ENCODE measurements at places on chromosomes 7 and 10.

DNA sequence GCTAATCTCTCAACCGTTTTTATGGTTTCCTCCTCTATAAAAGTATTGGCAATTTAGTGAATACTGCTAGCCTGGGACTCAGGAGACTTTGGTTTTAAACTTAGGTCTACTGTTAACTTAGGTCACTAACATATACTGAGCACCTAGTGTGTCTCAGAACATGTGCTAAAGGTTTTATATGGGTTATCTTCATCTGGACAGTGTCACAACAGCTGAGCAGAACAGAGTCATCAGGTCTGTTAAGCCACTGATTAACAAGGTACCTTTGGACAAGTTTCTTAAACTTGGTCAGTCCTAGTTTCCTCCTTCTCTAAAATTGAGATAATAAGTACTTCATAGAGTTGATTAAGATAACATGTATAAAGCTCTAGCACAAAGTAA is 30.6 kb downstream of the NET1 start:
- DNase-seq, result no peak

GRCh38 chr7:76185187-76185896 is 16.4 kb upstream of the SRRM3 start:
- no peak for DNase-seq

GRCh38 chr7:55569269-55569663 is 3.0 kb downstream of the VOPP1 start:
- DNase-seq, result no peak

DNA sequence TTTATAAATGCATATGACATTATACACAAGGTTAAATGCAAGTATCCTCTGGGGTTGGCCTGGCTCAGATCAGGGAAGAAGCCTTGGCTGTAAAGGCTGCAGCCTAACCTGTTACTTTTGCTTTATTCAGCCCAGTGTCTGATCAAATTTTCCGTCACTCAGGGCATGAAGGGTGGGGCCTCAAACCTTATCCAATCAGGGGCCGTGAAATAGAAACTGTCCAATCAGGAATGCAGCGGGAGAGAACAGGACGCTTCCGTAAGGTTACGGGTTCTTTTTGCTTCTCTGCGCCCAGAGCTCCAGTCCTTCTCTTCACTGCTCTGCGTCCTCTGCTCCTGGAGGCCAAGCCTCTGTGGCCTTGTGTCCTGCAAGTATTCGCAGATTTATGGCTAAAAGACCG is at the start of gene ZNF716:
Gene ZNF716 (plus strand): TSS at position 274 of the 400 bp plus-strand sequence. CDS start 112 bp downstream, at position 386.
- no peak for DNase-seq

GRCh38 chr7:68146983-68147382 is 1150.3 kb downstream of the TYW1 start:
- no peak for DNase-seq

DNA sequence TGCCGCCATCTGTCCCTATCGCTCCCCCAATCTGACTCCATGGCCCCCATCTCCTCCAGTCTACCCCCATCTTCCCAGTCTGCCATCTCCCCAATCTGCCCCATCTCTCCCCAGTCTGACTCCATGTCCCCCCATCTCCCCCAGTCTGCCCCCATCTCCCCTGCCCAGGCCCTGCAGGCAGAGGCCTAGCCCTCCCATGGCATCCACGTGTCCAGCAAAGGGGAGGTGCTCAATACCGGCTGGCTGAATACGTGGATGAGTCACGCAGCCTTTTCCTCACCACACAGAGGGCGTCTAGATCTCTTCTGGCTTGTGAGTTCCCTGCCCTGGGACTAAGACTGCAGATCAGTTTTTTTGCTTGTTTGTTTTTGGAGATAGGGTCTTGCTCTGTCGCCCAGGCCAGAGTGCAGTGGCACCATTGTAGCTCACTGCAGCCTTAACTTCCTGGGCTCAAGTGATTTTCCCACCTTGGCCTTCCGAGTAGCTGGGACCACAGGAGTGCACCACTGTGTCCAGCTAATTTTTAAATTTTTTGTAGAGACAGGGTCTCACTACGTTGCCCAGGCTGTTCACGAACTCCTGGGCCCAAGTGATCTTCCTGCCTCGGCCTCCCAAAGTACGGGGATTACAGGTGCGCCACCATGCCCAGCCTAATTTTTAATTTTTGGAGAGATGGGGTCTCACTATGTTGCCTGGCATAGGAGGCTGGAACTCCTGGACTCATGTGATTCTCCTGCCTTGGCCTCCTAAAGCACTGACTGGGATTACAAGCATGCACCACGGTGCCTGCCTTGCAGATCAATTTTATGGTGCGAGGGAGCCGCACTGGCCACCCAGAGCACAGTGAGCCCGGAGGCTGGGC is 15.3 kb upstream of the GPR146 start:
- DNase-seq, result peak; percentile 88

GRCh38 chr10:126127481-126128029 is 231.2 kb downstream of the FANK1 start:
- DNase-seq, result no peak

- no peak for DNase-seq
Observed at GRCh38 chr10:35711615-35712411, 69.7 kb upstream of the FZD8 start.

DNA sequence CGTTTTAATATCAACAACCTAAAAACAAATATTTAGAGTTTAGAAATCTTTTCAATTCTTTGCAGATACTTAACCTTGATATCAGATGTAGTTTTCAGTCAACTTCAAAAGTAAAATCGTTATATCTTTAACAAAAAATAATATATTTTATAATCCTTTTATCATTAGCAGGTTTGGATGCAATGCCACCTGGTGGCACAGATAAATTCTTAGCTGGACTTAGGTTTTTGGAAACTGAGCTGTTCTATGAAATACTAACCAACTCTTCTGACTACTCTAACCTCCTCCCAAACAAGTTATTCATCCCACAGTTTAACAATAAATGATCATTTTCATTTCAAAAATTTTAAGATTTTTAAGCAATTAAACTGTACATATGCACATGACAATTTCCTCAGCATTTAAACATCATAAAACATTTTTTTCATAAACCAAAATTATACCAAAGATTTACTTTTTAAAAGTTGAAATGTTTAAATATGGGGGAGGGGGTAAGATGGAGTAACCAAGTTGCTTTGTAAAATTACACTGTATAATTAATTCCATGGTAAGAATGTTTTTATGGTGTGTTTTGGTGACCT is 56.9 kb downstream of the HIBADH start:
- no peak for DNase-seq

- DNase-seq, result no peak
Observed at GRCh38 chr7:149625947-149626392, 128.4 kb upstream of the ZNF746 start.

GRCh38 chr10:61900829-61901792 is at the start of gene ARID5B:
TSS of gene ARID5B (plus strand) at chr10:61901699. CDS start at chr10:61901710, 11 bp downstream.
- peak; percentile 49 for DNase-seq

DNA sequence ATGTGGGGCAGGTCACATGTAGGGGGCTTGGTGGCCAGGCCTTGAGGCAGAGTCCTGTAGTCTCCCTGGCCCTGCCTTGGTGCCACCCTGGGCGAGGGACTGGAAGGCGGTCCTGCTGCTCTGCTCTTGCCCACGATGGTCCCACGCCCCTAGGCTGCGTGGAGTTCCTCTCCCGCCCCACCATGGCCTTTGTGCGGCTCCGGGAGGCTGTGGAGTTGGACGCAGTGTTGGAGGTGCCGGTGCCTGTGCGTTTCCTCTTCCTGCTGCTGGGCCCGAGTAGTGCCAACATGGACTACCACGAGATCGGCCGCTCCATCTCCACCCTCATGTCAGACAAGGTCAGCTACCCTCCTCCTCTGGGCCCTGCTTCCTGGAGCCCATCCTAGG is 10.0 kb downstream of the FASTK start:
- no peak for DNase-seq

DNA sequence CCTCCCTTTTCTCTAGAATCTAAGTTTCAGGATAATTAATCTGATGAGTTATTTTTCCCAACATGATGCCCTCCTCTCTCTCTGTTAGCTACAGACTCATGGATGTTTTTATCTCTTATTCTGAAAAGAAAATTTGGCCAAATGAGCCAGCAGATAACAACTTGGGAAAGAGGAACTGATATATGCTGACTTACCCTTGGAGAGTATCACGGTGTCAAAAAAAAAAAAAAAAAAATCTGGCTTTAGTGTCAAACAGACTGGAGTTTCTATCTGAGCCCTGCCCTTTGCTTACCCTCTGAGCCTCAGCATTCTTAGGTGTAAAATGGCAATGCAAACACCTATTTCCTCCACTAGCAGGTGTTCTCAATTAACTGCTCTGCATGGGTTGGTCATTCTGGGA is 190.4 kb downstream of the AHR start:
- DNase-seq, result no peak

- DNase-seq, result no peak
Observed at GRCh38 chr7:138328215-138328614, 131.8 kb upstream of the TRIM24 start.

DNA sequence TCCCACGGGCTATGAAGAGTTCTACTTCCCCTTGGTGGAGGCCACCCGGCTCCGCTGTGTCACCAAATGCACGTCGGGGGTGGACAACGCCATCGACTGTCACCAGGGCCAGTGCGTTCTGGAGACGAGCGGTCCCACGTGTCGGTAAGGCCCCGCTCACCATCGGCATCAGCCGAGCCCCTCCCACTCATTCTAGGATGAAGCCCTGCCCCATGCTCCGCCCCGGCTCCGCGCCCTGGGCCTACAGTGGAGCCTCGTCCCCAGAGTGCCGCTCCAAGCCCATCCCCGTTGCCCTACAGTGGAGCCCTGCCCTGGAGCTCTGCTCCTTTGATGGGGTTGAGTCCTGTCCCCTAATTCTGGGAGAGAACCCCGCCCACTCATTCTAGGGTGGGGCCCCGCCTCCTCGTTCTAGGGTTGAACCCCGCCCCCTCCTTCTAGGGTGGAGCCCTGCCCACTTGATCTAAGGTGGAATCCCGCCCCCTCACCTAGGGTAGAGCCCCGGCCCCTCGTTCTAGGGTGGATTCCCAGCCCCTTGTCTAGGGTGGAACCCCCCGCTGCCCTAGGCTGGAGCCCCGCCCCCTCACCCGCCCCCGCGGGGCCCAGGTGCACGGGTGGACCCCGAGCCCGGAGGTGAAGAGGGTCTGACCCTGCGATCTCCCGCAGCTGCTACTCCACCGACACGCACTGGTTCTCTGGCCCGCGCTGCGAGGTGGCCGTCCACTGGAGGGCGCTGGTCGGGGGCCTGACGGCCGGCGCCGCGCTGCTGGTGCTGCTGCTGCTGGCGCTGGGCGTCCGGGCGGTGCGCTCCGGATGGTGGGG is 3.4 kb upstream of the MUC12 start:
- no peak for DNase-seq

DNA sequence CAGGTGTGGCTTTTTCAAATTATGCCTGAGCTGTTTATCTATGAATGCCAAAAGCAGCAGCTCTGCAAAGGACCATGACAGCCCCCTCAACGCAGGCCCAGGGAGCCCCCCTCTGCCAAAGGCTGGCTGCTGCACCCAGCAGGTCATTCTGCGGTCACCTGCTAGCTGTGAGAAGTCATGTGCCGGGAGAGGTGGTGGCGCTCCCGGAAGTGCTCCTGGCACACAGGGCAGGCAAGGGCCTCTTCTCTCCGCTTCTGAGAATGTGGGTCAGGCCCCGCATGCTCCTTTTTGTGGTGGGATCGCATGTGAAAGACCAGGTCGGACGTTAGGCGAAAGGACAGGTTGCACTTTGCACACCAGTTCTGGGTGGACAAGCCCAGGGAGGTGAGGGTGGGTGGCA is 16.4 kb downstream of the ZNF488 start:
- no peak for DNase-seq

DNA sequence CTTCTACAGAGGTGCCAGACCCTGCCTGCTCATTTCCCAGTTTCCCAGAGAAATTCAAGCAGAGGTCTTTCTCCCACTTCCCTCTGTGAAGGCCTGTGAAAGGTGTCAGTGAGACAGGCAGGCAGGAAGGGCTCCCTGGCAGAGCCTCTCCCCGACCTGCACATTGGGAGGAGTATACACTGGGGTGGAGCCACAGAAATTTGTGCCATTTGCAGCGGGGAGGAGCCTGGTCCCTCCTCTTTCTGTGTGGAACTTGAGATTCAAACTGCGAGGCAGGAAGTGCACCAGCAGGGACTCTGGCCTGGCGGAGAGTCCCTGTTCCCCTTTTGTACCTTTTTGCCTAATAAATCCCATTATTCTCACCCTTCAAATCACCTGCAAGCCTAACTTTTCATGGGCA is 54.6 kb upstream of the OPN4 start:
- DNase-seq, result no peak

- DNase-seq, result no peak
Observed at GRCh38 chr10:31622978-31623377, 304.0 kb downstream of the ZEB1 start.

DNA sequence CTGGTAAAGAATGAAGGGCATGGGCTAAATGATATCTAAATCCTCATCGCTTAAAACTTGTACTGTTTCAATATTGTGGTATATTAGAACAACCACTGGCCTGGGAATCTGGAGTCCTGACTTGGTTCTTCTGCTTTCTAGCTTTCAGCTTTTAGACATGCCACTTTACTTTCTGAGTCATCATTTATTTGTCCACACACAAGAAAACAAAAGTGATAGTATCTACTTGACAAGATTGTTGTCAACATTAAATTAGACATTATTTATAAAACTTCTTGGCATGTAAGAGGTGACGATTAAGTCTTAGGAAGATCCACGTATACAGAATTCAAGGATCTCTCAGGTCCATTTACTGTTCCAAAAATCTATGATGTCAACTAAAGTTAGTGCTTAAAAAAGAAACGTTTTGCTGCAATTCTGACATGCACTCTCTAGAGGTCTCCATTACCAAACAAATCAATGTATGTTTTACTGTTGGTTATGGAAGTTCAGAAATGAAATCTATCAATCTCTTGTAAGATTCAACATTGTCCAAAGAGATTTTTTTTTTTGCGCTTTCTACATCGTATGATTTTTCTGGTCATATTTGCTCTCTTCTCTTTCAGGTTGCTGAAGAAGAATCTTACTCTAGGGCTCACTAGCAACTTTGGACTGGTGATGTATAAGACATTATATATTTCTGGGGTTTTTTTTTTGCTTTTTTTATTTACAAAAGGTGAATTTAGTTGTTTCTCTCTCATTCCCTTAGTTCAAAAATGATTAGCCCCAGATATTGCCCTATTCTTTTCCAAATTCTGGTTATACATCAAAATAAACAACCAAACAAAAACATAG is 53.6 kb upstream of the DYNC1I1 start:
- no peak for DNase-seq

GRCh38 chr7:102306916-102307677 is 20.4 kb downstream of the SH2B2 start:
- no peak for DNase-seq

- no peak for DNase-seq
Observed at GRCh38 chr7:116598278-116598677, 73.4 kb downstream of the CAV1 start.

DNA sequence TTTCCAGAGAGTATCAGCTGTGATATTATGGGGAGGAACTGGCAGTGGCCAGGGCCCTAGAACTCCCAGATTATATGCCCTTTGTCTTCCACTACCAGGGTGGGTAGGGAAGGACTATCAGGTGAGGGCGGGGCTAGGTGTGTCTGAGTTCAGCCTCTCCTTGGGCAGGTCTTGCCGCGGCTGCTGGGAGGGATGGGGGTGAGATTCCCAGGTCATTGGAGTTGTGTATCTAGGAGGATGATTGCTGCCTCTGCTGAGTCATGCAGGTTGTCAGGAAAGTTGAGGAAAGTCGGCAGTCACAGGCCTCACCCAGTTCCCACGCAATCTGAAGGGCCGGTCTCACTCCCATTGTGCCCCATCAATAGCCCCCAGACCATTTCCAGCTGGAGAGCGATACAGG is 185.2 kb downstream of the DKK1 start:
- no peak for DNase-seq

GRCh38 chr7:116552602-116553001 is 27.8 kb downstream of the CAV1 start:
- no peak for DNase-seq

All from amniotic stem cell (primary cell).